ENCODE measurements at places on chromosomes 7 and 10. TPM values are rescaled to one million over a fixed set of nuclear protein-coding genes. Genes with fewer than 3 reads are reported as not detected.

The HOXA1 gene
- 0.69 TPM for total RNA-seq

The KCNMA1 gene
- total RNA-seq, result 1.0 TPM

The FAM180A gene
- total RNA-seq, result not detected

The CNNM1 gene
- total RNA-seq, result 0.31 TPM

The GIMAP1 gene
- total RNA-seq, result 9.3 TPM

The PLEKHS1 gene
- total RNA-seq, result not detected

The ITPRID1 gene
- total RNA-seq, result not detected

The TPK1 gene
- total RNA-seq, result 31.3 TPM

The ANKRD30A gene
- total RNA-seq, result not detected

The ALOX5 gene
- 1.5 TPM for total RNA-seq

The RELN gene
- not detected for total RNA-seq

The GFRA1 gene
- total RNA-seq, result not detected

The CAV2 gene
- total RNA-seq, result not detected

The ASB10 gene
- total RNA-seq, result not detected

The SHH gene
- total RNA-seq, result 0.10 TPM

The AKR1C4 gene
- total RNA-seq, result not detected

The NEBL gene
- 0.09 TPM for total RNA-seq

The CALCR gene
- not detected for total RNA-seq

The PNLIPRP3 gene
- not detected for total RNA-seq

The NEUROG3 gene
- total RNA-seq, result 0.39 TPM

The LRWD1 gene
- total RNA-seq, result 13.1 TPM

The CELF2 gene
- 124 TPM for total RNA-seq

The SPDYE2 gene
- not detected for total RNA-seq

The BLNK gene
- total RNA-seq, result 0.69 TPM

The EIF5AL1 gene
- 0.10 TPM for total RNA-seq

The CLDN4 gene
- 0.53 TPM for total RNA-seq

The PHKG1 gene
- 2.6 TPM for total RNA-seq

The FGFR2 gene
- not detected for total RNA-seq

The LIPF gene
- total RNA-seq, result not detected

The TCF7L2 gene
- total RNA-seq, result 3.2 TPM

The UCMA gene
- total RNA-seq, result not detected

The CYP17A1 gene
- total RNA-seq, result not detected

The WDFY4 gene
- total RNA-seq, result 1.7 TPM

The GPR26 gene
- total RNA-seq, result not detected

The AZGP1 gene
- total RNA-seq, result not detected

The KIAA1549 gene
- total RNA-seq, result 1.7 TPM

The SPDYE8 gene
- not detected for total RNA-seq

The HOXA3 gene
- not detected for total RNA-seq

The CCDC6 gene
- total RNA-seq, result 107 TPM

The HACD1 gene
- total RNA-seq, result 4.2 TPM

The LEP gene
- not detected for total RNA-seq

The PFKP gene
- total RNA-seq, result 105 TPM

The IFIT2 gene
- 10.8 TPM for total RNA-seq

The MYH16 gene
- not detected for total RNA-seq

The MAD1L1 gene
- 51.2 TPM for total RNA-seq

The TMEM273 gene
- 88.0 TPM for total RNA-seq

The CALML3 gene
- total RNA-seq, result not detected

The SPDYE11 gene
- total RNA-seq, result not detected

The DNAJC12 gene
- 35.6 TPM for total RNA-seq

The PLXDC2 gene
- total RNA-seq, result 0.07 TPM

The TLX1 gene
- not detected for total RNA-seq

The C10orf53 gene
- not detected for total RNA-seq

The ATG9B gene
- total RNA-seq, result 10.1 TPM

The SPDYE2B gene
- not detected for total RNA-seq

The PITX3 gene
- 0.28 TPM for total RNA-seq

The PRTFDC1 gene
- 0.46 TPM for total RNA-seq

The FZD1 gene
- 1.0 TPM for total RNA-seq

The EMX2 gene
- not detected for total RNA-seq

The FXYD4 gene
- total RNA-seq, result not detected
